ENCODE measurements at places on chromosomes 2 and 18.

- peak; percentile 27 for DNase-seq
Observed at GRCh38 chr2:82790206-82791021, 1668.7 kb downstream of the SUCLG1 start.

DNA sequence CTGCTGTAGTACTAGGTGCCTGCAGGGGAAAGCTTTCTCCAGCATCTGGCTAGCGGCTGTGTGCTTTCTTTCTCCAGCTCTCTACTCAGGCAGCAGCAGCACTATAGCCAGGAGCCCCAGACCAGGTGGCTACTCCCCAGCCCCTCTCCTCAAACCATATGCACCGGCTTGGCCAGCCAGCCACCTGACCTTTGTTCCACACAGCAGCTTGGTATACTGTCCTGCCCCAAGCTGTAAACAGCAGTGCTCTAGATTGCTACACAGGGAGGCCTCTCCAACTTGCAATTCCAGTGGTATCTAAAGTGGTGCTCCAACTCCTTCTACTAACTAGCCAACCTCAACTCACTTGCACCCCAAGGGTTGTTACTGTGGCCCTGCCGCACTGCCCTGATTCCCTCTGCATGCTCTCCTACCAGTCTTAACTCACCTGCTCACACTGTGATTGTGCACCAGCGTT, 19.6 kb downstream of the LDAH start:
- DNase-seq: no peak

DNA sequence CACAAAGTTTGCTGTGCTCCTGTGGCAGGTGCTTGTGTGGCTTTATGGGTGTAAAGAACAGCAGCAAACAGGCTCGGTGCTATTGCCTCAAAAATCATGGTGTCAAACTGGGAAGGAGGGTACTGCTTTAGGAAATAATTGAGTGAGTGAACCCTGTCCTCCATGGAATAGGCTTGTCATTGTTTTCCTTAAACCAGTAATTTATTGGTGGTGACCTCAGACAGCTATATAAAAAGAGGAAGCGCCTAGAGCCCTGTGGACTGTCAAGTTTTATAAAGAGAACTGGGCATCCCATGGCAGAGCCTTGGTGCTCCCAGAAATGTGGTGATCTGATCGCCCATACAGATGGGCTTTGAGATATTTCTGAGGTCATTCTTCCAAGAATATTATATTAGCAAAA, 4.7 kb upstream of the CXCR4 start:
- no peak for DNase-seq

- DNase-seq: no peak
Observed at GRCh38 chr18:26655525-26656430, 107.4 kb upstream of the KCTD1 start.

DNA sequence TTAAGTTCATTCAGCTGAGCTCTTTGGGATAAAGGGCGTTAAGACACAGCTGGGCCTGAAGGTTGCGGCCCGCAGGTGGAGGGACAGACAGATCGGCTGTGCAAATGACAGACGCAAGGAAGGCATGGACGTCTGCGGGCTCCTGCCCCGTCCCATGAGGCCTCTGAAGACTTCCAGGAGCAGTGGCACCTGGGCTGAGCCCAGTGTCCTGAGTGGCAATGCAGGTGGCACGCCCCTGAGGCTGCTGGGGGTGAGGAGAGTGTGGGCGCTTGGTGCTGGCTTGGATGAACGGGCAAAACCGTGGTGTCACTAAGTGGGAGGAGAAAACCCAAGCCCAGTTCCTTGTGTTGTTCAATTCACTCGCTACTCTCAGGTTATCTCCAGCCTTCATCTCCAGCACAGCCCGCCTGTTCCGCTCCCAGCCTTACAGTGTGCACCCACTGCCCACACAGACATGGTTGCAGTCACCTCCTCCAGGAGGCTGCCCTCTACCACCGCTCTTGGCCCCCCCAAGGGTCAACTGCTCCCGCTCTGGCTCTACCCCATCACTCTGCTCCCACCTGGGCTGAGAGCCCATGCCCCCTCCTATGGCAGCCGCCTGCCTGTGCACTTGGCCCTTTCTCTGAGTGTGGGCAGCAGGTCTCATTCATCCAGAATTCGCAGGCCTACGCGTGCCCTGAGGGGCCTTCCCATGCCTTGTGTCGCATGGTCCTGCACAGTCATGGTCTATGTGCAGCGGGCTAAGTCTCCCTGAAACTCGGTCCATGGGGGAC, 50.3 kb downstream of the PTGR3 start:
- no peak for DNase-seq

DNA sequence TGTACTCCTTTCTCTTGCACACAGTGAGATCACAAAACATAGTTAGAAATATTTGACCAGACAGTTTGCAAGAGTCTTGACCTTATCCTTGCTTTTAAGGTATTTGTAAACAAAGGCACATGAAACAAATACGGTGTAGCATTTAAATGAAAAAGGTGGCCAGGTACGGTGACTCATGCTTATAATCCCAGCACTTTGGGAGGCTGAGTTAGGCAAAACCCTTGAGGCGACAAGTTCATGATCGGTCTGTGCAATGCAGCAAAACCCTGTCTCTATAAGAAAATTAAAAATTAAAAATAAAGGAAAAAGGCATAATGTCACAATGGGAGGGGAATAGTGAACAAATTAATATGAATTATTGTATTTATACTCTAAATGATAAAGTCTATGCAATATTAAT, 109.5 kb upstream of the PIK3C3 start:
- DNase-seq: no peak

- DNase-seq: peak; percentile 99
Observed at GRCh38 chr2:62663411-62663810, 42.1 kb upstream of the EHBP1 start.

DNA sequence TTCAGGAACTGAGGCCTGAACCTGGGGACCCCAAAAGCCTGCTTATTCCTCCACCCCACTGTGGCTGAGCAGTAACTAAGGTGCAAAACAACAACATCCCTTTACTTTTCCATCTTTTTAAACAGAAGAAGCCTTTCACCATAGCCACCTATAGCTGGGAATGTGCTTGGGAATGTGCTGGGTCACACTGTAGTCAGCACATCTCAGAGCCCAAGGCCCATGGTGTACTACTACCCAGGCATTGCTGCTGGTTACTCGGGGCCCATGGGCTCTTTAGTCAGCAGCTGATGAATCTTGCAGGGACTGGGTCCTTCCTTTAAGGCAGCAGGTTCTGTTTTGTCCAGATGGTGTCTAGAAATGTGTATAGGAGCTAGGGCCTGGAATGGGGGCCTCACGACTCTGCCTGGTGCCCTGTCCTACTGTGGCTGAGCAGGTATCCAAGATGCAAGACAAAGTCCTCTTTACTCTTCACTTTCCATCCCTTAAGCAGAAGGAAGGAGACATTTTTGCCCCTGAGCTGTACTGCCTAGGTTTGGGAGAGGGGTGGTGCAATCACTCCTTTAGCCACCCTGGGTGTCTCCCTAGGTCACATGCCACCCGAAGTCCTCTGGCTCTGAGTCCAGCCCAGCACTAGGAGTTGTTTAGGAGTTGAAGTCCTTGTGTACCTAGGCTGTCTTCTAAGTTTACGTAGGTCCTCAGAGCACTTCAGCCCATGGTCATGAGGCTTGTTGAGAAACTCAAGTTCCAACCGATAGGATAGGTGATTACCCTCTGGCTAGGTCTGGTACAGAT, 70.1 kb downstream of the OXER1 start:
- no peak for DNase-seq

GRCh38 chr2:172366596-172367150, 60.7 kb upstream of the ITGA6 start:
- no peak for DNase-seq

DNA sequence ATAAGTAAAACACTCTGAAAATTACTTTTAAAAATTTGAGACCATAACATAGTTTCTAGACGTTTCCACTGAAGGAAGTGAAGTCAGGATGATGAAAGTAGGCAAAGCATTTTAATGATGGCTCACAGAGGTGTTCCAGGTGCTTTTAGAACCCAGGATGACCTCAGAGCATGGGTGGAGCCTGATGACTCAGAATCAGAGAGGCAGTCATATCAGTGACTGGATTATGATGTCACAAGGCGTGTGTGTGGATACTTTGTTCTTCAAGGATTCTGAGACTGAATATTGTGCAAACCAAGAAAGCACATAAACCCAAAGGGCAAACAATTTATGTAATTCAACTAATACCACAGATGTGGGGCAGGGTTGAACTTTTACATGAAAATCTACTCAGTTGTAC, 208.0 kb upstream of the FBXO11 start:
- no peak for DNase-seq

GRCh38 chr18:55484773-55485172, 103.2 kb downstream of the TCF4 start:
- no peak for DNase-seq

GRCh38 chr18:2893676-2894075, 46.9 kb downstream of the EMILIN2 start:
- DNase-seq: no peak

GRCh38 chr2:169641464-169641863, 52.7 kb downstream of the CFAP210 start:
- no peak for DNase-seq

DNA sequence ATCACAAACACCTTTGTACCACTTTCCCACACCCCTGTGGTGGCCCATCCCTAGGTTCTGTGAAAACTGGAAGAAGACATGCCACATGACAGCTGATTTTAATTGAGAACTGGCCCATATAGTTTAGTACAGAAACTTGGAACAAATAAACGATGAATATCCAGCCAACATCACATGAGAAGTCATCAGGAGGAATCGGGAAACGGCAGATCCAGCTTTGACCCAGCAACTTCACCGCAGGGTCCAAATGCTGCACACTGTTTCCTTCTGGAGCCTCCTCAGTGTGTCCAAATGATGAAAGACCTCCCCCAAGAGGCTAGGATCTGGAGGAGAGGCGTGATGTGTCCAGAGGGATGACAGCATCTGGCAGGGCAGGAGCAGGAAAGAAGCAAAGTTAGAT, 75.5 kb downstream of the COPS8 start:
- DNase-seq: no peak

DNA sequence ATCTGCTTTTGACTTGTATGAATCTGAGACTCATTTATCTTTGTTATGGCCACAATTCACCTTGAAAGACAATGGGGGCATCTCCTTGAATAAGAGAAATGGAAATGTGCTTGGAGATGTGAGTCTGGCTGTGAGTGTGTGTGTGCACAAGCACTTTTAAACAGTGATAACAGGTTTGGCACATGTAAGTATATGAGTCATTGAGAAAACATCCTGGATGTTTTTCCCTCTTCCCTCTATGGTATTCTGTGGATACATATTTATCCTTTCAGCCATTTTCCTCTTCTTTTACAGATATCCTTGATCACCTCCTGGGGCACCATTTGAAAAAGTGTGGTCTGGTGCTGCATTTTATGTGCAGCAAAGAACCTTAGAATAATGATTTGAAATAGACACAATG, 317.3 kb upstream of the THUMPD2 start:
- DNase-seq: no peak

GRCh38 chr2:237154884-237155851, 69.5 kb downstream of the COPS8 start:
- no peak for DNase-seq

GRCh38 chr2:64607381-64608304, 46.1 kb downstream of the SERTAD2 start:
- DNase-seq: no peak

GRCh38 chr18:56986829-56987228, 160.1 kb upstream of the BOD1L2 start:
- no peak for DNase-seq

DNA sequence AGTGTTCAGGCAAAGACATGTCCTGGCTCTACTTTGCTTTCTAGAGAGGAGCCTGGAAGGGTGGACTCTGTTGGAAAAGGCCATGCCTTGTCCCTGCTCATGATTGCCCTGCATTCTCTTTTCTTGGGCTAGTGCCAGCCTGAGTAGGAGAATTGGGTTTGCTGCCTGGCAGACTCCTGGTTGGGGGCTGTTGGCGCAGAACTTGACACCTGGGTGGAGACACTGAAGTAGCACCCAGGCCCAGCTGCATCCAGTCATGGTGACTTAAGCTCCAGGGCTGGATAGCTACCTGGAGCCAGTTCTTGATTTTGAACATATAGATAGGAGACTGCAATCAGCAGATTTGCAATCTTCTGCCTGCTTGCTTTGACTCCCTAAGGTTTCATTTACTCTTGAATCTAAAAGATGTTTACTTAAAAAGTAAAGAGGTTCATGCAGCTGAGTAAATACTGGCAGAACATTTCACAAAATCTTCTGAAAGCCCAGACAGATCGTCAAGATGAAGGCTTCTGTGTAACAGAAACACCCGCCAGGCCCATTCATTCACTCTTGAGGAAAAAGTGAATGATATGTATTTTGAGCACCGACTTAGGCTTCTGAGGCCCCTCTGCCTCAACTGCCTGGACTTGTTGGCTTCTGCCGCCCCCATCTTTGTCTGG, 38.0 kb upstream of the YWHAQ start:
- DNase-seq: no peak

DNA sequence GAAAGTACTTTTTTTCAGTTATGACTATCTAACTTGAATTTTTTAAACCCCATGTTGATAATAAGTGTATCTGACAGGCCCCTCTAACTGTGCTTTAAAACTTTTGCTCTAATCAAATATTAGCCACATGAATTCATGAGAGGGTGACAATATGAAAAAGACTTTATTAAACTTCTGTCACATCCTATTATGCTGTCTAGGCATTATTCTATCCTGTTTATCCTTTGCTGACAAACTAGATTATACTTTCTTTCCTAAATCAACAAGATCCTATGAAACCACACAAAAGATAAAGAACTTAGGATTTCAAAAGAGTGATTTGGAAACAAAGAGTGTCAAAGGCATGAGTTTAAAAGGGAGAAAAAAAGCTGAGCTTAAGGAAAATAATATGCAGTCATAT, 57.8 kb downstream of the ST6GAL2 start:
- no peak for DNase-seq

GRCh38 chr18:3450799-3451182, 819 bp downstream of the TGIF1 start:
- DNase-seq: no peak

GRCh38 chr2:120798567-120799247, 63.0 kb downstream of the GLI2 start:
- DNase-seq: no peak

- no peak for DNase-seq
Observed at GRCh38 chr18:48460929-48461583, 51.9 kb upstream of the ZBTB7C start.

GRCh38 chr2:30681022-30681421, 126.2 kb downstream of the CAPN13 start:
- DNase-seq: no peak

GRCh38 chr18:76209597-76209996, 285.4 kb downstream of the ZNF516 start:
- DNase-seq: peak; percentile 23

GRCh38 chr2:112032689-112033465, 22.2 kb upstream of the TMEM87B start:
- no peak for DNase-seq

GRCh38 chr2:45191976-45192375, 182.7 kb upstream of the SIX2 start:
- no peak for DNase-seq

DNA sequence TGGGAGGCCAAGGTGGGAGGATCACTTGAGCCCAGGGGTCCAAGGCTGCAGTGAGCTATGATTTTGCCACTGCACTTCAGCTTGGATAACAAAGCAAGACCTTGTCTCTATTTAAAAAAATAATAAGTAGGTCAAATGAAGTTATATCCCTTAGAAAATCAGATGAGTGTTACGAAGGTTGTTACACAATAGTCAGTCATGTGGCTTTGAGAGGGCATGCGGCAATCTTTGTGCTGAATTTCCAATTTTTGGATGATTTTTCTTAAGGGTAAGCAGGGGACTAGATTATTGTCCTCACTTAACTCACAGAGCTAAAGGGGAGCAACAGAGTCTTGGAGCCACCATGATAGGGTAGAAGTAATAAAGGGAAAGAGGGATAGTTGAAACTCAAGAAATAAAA, 71.8 kb downstream of the B3GNT2 start:
- DNase-seq: no peak
